ENCODE measurements at places on chromosomes 2 and 18. TPM values are rescaled to one million over a fixed set of nuclear protein-coding genes. Genes with fewer than 3 reads are reported as not detected.

FAM237A gene
- not detected for polyA plus RNA-seq

CNGA3 gene
- not detected for polyA plus RNA-seq

ZNF519 gene
- 1.8 TPM for polyA plus RNA-seq

GRCh38 chr2:141301551-141301950, 829.3 kb downstream of the LRP1B start:
- DNase-seq = no peak

MDH1 gene
- 1,017 TPM for polyA plus RNA-seq

SRD5A2 gene
- under 0.01 TPM for polyA plus RNA-seq

- DNase-seq = no peak
Observed at GRCh38 chr18:10488017-10488416, 33.6 kb downstream of the APCDD1 start.

MPP4 gene
- 0.16 TPM for polyA plus RNA-seq

DNA sequence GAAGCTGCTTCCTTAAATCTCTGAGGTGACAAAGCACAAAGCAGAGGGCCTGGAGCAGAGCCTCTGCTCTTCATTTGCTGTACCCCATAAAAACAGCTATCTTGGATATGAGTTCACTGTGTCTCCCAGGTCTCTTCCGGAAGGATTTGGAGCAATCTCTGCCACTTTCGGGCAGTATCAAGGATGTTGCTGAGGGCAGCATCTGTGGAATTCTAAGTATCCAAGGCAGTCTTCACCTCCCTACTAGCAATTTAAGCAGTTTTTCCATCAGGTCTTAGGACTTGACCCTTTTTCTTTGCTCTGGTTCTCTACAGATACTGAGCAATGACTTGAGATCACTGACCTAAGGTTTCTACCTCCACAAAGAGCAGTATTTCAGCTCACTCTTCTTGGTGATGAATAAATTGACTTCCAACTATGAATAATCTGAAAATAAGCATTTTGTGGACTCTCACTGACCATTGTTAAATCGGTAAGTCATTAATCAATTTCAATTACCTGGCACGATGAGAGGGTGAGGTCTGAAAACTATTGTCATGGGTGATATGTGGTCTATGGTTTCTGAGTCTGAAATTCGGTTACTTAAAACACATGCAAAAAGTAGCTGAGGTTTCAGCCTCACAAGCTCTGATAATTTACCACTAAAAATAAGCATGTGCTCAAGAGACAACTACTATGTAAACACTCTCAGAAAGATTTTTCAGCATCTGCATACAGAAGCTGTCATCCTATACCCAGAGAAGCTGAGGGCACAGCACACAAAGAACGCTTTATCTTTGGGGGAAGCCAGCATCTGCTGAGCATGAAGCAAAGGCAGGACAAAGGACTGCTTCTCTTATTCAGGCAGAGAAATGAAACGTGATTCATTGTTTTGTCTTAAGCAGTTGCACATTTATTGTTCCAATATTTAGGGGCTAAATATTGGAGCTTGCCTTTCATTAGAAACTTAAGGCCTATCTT, 32.1 kb upstream of the SPATS2L start:
- DNase-seq = no peak

DNA sequence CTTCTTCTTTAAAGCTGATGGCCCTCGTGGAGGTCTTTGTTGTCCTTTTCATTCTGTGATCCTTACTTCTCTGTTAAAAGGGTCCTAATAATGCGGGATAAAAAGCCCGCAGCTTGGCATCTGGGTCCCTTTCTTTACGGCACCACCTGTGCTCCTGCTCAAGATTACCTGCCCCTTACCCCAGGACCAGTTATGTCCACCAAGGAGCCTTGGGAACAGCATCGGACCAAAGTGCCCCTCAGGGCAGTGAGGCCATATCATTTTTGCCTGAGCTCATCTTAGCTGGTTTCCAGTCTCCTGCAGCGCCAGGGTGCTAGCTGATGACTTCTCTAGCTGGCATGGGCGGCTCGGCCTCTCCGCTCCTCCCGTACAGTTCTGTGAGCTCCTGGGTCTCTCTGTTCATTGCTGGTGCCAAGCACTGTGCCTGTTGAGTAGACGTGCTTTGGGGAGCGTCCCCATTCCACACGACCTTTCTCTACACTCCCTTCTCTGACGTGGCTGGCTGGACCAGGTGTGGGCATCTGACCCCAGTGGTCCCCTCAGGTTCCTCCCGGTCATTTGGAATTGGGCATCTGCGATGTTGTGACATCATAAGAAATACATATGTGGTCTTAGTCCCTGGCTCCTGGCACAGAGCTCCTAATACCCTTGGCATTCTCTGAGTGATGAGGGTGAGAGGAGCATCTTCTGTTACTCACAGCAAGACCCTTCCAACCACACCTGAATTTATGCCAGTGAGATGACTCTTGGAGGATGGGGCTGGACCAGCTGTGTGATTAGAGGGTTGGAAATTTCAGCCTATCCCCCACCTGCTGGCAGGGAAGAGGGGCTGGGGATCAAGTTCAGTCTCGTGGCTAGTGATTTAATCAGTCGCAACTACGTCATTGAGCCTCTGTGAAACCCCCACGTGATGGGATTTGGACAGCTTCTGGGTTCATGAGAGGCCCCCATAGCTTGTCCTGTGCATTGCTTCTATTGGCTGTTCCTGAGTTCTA, 134.2 kb upstream of the HS6ST1 start:
- DNase-seq = no peak

GRCh38 chr18:23422751-23423418, 30.2 kb upstream of the RIOK3 start:
- no peak for DNase-seq

DNA sequence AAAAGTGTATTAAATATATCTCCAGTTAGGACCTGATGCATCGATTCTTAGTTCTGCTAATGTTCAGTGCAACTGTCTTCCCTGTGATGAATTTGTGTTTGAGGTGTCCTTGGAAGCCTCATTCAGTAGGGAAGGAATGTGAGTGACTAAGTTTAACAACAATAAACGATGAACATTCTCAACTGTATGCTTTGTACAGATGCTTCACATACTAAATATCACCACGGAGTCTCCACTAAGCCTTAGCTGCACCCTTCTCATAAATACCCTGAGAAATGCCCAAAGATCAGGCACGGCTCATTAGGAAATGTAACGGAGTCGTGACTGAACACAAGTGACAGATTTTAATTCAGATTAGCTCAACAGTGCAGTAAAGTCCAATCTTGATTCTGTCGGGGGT, 24.4 kb upstream of the AGFG1 start:
- DNase-seq = no peak

- no peak for DNase-seq
Observed at GRCh38 chr18:74506448-74507084, 10.4 kb downstream of the CNDP2 start.

GRCh38 chr18:26568926-26569665, 20.7 kb upstream of the KCTD1 start:
- no peak for DNase-seq

- peak; percentile 55 for DNase-seq
Observed at GRCh38 chr2:169828141-169828811, 1.0 kb downstream of the UBR3 start.

DNA sequence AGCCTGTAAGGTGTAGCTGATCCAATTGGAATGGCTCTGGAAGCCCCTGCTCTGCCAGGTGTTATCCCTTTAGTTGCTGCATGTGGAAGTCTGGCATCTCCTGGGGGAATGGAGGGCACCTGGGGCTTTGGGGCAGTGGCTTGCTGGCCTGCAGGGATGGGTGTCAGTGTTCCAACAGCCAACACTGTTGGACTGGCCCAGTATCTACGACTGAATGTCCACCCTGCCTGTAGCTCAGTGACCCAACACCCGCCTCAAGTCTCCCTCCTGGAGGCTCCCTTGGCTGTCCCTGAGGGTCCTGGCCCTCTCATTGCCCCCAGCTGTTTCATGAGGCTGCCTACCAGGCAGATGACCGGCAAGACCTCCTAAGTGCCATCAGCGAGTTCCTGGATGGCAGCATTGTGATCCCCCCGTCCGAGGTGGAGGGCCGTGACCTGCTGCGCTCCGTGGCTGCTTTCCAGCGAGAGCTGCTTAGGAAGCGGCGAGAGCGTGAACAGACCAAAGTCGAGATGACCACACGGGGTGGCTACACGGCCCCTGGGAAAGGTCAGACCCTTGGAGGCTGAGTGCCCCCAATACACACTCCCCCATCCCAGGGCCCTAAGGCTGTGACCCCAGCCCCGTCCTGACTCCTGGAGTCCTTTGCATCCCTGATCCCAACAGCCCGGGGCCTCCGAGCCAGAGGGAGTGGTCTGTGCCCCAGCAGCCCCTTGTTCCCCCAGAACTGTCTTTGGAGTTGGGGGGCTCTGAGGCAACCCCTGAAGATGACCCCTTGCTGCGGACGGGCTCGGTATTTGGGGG, 7.7 kb downstream of the SLC4A3 start:
- no peak for DNase-seq

DNA sequence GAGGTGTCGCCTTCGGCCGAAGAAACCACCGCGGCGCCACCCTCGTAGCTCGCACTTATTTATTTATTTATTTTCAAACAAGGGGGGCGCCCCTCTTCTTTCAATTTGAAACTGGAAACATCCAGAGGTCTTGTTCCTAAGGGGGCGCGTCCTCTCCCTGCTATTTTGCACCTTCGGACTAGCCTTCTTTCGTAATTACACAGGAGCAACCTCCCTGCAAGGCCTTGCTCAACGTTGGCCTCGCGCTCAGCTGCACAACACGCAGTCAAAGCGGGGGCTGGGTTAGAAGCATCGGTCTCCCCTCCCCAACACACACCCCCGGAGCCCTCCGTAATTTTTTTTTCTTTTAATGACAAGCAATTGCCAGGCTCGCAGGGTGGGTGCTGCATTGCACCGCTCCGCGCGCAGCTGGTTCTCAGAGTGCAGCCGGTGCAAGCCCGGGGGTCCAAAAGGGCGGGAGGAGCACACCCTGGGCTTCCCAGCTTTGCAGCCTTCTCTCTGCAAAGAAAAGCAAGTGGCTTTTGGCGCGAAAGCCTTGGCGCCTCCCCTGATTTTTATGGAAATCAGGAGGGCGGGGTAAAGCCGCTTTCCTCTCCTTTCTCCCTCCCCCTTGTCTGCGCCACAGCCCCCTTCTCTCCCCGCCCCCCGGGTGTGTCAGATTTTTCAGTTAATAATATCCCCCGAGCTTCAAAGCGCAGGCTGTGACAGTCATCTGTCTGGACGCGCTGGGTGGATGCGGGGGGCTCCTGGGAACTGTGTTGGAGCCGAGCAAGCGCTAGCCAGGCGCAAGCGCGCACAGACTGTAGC, at the start of gene MYCN:
TSS of gene MYCN (plus strand) at position 697 of the 807 bp plus-strand sequence. CDS start 1,515 bp downstream, outside the sequence.
- DNase-seq = peak; percentile 27

KIF1A gene
- polyA plus RNA-seq = 0.37 TPM

- no peak for DNase-seq
Observed at GRCh38 chr2:88483200-88483599, 30.7 kb upstream of the FOXI3 start.

- DNase-seq = no peak
Observed at GRCh38 chr2:69138793-69139459, 125.9 kb downstream of the ANTXR1 start.

- DNase-seq = no peak
Observed at GRCh38 chr2:210555555-210555954, 844 bp upstream of the CPS1 start.

DNA sequence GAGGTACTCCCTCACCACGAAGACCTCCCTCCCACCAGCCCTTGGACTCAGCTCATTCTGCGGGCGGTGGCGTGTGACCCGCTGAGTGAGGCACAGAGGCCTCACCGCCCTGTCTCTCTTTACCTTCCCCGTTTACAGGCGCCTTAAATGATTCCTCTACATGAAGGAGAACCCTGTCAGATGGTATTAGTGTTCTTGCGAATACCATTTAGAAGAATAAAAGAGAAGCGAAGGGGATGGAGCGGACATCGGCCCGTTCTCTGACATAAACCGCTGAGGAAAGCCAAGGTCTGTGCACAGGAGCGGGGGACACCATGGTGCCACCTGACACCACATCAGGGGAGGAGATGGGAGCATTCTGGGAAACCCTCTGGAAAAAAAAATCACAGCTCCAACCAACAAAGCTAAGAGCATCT, 179.8 kb downstream of the HDAC4 start:
- DNase-seq = no peak

KIAA2012 gene
- polyA plus RNA-seq = not detected

Measured in heart right ventricle (tissue), 16 donors.